ENCODE measurements at places on chromosomes 1 and 21.

GRCh38 chr1:170436928-170437327 lies 95.0 kb upstream of the GORAB start:
- no peak for DNase-seq
- H3K4me3 ChIP-seq, result no peak overlapping the region
- H3K4me1 ChIP-seq, result no peaks in the 10 kb centered on the region
- H3K27ac ChIP-seq, result no peak overlapping the region
- no peaks in the 10 kb centered on the region for H3K36me3 ChIP-seq
- H3K27me3 ChIP-seq, result no peaks in the 10 kb centered on the region

- H3K27ac ChIP-seq, result no peak overlapping the region
- H3K4me1 ChIP-seq, result peaks cover 4% of the 10 kb centered on the region
- H3K36me3 ChIP-seq, result no peaks in the 10 kb centered on the region
These were observed 422.8 kb downstream of the CAMTA1 start for GRCh38 chr1:7207875-7208646.

GRCh38 chr1:119308130-119308700 lies 60.4 kb upstream of the HAO2 start:
- peaks cover 6% of the 10 kb centered on the region for H3K36me3 ChIP-seq
- no peak overlapping the region for H3K4me3 ChIP-seq
- H3K27me3 ChIP-seq, result peaks cover 65% of the 10 kb centered on the region
- no peak for DNase-seq

DNA sequence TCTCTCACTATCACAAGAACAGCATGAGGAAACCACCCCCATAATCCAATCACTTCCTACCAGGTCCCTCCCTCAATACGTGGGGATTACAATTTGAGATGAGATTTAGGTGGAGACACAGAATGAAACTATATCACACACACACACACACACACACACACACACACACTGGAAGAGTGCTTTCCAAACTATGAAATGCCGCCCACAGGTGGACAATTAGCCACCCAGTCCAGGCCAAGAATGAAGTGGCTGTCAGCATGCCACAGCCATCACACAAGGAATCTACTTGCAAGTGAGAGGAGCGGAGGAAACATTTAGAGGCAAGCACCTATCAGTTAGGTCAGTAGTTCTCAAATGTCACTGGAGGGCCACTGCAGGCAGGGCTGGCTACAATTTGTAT lies 105.4 kb upstream of the HOOK1 start:
- H3K4me1 ChIP-seq, result peaks cover 34% of the 10 kb centered on the region
- H3K27ac ChIP-seq, result no peak overlapping the region
- H3K4me3 ChIP-seq, result no peak overlapping the region

GRCh38 chr1:188027613-188028012 lies 1198.9 kb downstream of the PLA2G4A start:
- DNase-seq, result peak; percentile 89
- no peaks in the 10 kb centered on the region for H3K27me3 ChIP-seq
- H3K36me3 ChIP-seq, result no peaks in the 10 kb centered on the region
- H3K4me1 ChIP-seq, result peaks cover 12% of the 10 kb centered on the region

DNA sequence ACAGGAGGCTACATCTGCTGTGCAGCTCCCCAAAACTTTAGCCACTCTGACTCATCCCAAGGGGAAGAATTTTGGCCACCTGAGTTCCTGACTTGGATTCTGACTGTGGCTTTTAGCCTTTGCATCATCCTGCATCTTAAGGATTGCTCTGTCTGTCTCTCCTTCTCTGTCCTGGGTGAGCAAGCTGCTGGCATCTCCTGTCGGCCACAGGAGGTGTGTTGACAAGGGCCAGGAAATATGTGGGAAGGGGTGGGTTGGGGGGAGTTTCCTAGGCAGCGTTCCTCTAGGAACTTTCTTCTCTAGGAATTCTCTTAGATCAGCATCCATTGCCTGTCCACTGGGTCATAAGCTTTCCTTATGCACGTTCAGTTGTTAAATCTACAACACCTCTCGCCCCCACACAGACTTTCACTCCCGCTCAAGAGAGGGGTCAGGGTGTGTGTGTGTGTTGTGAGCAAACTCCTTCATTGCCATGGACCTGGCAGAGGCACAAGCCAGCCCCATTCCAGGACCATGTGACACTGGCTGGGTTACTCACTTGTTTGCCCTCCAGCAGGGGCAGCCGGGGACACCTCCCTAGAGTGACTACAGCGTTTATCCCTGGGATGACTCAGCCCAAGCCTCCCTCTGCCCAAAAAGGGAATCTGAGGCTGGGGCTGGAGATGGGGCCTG lies 145.0 kb upstream of the DUSP10 start:
- peak overlapping the region; percentile 85 for H3K27ac ChIP-seq
- no peaks in the 10 kb centered on the region for H3K36me3 ChIP-seq
- no peaks in the 10 kb centered on the region for H3K27me3 ChIP-seq
- H3K4me3 ChIP-seq, result peak overlapping the region; percentile 55

GRCh38 chr1:10785728-10786638 lies 10.5 kb downstream of the CASZ1 start:
- H3K4me3 ChIP-seq, result no peak overlapping the region
- H3K27ac ChIP-seq, result no peak overlapping the region
- H3K36me3 ChIP-seq, result no peaks in the 10 kb centered on the region
- no peaks in the 10 kb centered on the region for H3K27me3 ChIP-seq
- DNase-seq, result no peak

GRCh38 chr1:21891621-21892479 lies 45.3 kb downstream of the HSPG2 start:
- peaks cover 4% of the 10 kb centered on the region for H3K4me1 ChIP-seq
- DNase-seq, result peak; percentile 77
- H3K27ac ChIP-seq, result no peak overlapping the region
- no peak overlapping the region for H3K4me3 ChIP-seq

- H3K4me1 ChIP-seq, result peaks cover 38% of the 10 kb centered on the region
- peak; percentile 95 for DNase-seq
- peaks cover 12% of the 10 kb centered on the region for H3K36me3 ChIP-seq
- peak overlapping the region; percentile 89 for H3K4me3 ChIP-seq
These were observed 1.6 kb upstream of the DYRK3 start for GRCh38 chr1:206633708-206634121.

- peak; percentile 60 for DNase-seq
- no peak overlapping the region for H3K4me3 ChIP-seq
- no peaks in the 10 kb centered on the region for H3K27me3 ChIP-seq
- H3K4me1 ChIP-seq, result peaks cover 14% of the 10 kb centered on the region
- H3K27ac ChIP-seq, result peak overlapping the region; percentile 5
These were observed 44.9 kb downstream of the LRRC8D start for GRCh38 chr1:89865498-89866382.

DNA sequence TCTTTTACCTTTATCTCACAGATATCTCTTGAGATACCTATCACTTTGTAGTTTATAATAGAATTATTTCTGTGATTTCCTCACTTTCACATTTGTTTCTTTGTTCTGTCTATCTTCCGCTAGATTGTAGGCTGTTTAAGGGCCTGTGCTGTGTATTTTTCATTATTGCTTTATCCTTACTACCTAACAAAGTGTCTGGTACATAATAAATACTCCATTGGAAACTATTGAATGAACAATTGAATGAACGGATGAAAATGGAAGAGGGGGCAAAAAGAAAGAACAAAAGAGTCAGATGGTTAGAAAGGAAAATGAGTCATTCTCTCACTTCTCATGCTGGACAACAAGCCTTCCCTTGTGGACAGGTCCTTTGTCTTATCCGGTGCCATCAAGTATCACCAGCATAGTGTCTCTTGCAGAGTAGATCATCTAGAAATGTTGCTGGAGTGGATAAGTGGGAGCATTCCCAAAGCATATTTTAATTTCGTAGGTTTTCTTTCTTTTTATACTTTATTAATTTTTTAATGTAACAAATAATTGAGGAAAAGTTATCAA lies 159.8 kb downstream of the NEK7 start:
- no peak overlapping the region for H3K4me3 ChIP-seq
- H3K27me3 ChIP-seq, result no peaks in the 10 kb centered on the region
- DNase-seq, result no peak
- H3K36me3 ChIP-seq, result peaks cover 33% of the 10 kb centered on the region
- no peak overlapping the region for H3K27ac ChIP-seq
- no peaks in the 10 kb centered on the region for H3K4me1 ChIP-seq

- H3K27me3 ChIP-seq, result no peaks in the 10 kb centered on the region
- H3K4me1 ChIP-seq, result peaks cover 8% of the 10 kb centered on the region
- no peak for DNase-seq
These were observed 11.7 kb upstream of the PTP4A2 start for GRCh38 chr1:31949862-31950261.

GRCh38 chr1:205950826-205951549 lies 7.7 kb upstream of the SLC26A9 start:
- no peaks in the 10 kb centered on the region for H3K36me3 ChIP-seq
- H3K27me3 ChIP-seq, result peaks cover 68% of the 10 kb centered on the region
- peak overlapping the region; percentile 7 for H3K4me3 ChIP-seq
- peak; percentile 90 for DNase-seq

- no peak for DNase-seq
- H3K27ac ChIP-seq, result no peak overlapping the region
- H3K4me3 ChIP-seq, result no peak overlapping the region
- H3K36me3 ChIP-seq, result peaks cover 46% of the 10 kb centered on the region
- H3K27me3 ChIP-seq, result no peaks in the 10 kb centered on the region
These were observed 4.3 kb upstream of the KTI12 start for GRCh38 chr1:52037909-52038308.

GRCh38 chr21:34793471-34793870 lies 124.7 kb downstream of the CLIC6 start:
- no peaks in the 10 kb centered on the region for H3K27me3 ChIP-seq
- H3K4me1 ChIP-seq, result peaks cover 43% of the 10 kb centered on the region
- no peak for DNase-seq

GRCh38 chr1:231803353-231803752 lies 176.8 kb downstream of the DISC1 start:
- DNase-seq, result peak; percentile 70
- peak overlapping the region; percentile 92 for H3K27ac ChIP-seq
- H3K27me3 ChIP-seq, result no peaks in the 10 kb centered on the region
- H3K4me1 ChIP-seq, result peaks cover 44% of the 10 kb centered on the region

DNA sequence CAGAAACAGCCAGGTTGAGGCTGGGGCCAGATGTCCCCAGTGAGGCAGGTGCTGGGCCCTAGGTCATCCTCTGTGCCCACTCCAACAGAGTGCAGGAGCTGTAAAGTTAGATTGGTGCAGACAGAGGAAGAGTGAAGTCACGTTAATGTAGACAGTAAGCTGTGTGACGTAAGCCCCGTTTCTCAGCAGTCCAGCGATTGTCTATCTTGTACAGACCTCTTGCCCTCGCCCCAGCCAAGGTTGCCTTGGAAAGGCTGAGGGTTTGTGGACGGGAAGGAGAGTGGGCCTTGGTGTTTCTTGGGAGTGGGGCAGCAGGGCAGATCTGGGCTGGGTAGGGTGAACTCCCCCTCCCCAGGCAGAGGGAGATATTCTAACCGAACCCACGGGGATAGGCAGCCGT lies 13.5 kb downstream of the FAAH start:
- peaks cover 7% of the 10 kb centered on the region for H3K4me1 ChIP-seq
- no peak for DNase-seq
- H3K27ac ChIP-seq, result no peak overlapping the region

- peaks cover 18% of the 10 kb centered on the region for H3K4me1 ChIP-seq
- H3K27me3 ChIP-seq, result no peaks in the 10 kb centered on the region
- peak; percentile 66 for DNase-seq
- no peaks in the 10 kb centered on the region for H3K36me3 ChIP-seq
- H3K27ac ChIP-seq, result peak overlapping the region; percentile 97
- H3K4me3 ChIP-seq, result no peak overlapping the region
These were observed 277.6 kb upstream of the NCAM2 start for GRCh38 chr21:20720623-20721022.

DNA sequence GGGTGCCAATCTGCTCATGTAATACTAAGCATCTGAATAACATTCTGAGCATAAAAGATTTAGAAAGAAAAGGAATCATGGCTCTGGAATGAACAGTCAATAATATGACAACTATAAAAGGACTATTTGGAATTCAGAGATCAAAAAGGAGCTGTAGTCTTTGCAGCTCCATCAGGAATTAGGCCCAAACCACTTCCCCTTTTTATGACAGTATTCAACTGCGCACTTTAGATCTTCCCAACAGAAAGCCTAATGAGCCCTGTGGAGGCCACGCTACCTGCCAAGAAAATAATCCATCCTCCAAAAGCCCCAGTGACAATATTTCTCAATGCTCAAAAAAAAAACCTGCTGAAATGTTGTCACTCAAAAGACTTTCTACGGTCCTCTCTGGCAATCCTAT lies 163.2 kb downstream of the SNX7 start:
- H3K4me3 ChIP-seq, result no peak overlapping the region
- H3K36me3 ChIP-seq, result no peaks in the 10 kb centered on the region
- no peak for DNase-seq
- H3K4me1 ChIP-seq, result no peaks in the 10 kb centered on the region
- no peaks in the 10 kb centered on the region for H3K27me3 ChIP-seq

- no peaks in the 10 kb centered on the region for H3K36me3 ChIP-seq
- no peak overlapping the region for H3K27ac ChIP-seq
- no peaks in the 10 kb centered on the region for H3K4me1 ChIP-seq
- no peak for DNase-seq
- no peaks in the 10 kb centered on the region for H3K27me3 ChIP-seq
- no peak overlapping the region for H3K4me3 ChIP-seq
These were observed 166.4 kb downstream of the TRABD2B start for GRCh38 chr1:47830641-47831333.

GRCh38 chr1:209837671-209838070 lies 9.9 kb downstream of the UTP25 start:
- no peak overlapping the region for H3K4me3 ChIP-seq
- peaks cover 43% of the 10 kb centered on the region for H3K4me1 ChIP-seq
- H3K27ac ChIP-seq, result peak overlapping the region; percentile 82
- peaks cover 99% of the 10 kb centered on the region for H3K36me3 ChIP-seq
- DNase-seq, result no peak

GRCh38 chr1:81949421-81949820 lies 148.7 kb downstream of the ADGRL2 start:
- no peak overlapping the region for H3K27ac ChIP-seq
- no peak for DNase-seq
- H3K4me1 ChIP-seq, result no peaks in the 10 kb centered on the region
- H3K27me3 ChIP-seq, result no peaks in the 10 kb centered on the region

- no peak for DNase-seq
- no peaks in the 10 kb centered on the region for H3K27me3 ChIP-seq
- peak within 1 kb of the TSS; percentile 1 for H3K27ac ChIP-seq
- no peaks in the 10 kb centered on the region for H3K36me3 ChIP-seq
- peaks cover 24% of the 10 kb centered on the region for H3K4me1 ChIP-seq
These were observed at the start of gene LAD1 for GRCh38 chr1:201399018-201399351. TSS of gene LAD1 (minus strand) at chr1:201399324. CDS start at chr1:201399306, 18 bp downstream.

GRCh38 chr1:110425612-110426152 lies 18.2 kb upstream of the LAMTOR5 start:
- no peak overlapping the region for H3K4me3 ChIP-seq
- no peak for DNase-seq
- H3K36me3 ChIP-seq, result peaks cover 6% of the 10 kb centered on the region
- peak overlapping the region; percentile 49 for H3K27ac ChIP-seq

- H3K27ac ChIP-seq, result no peak overlapping the region
- H3K27me3 ChIP-seq, result no peaks in the 10 kb centered on the region
- no peak for DNase-seq
- H3K4me1 ChIP-seq, result peaks cover 20% of the 10 kb centered on the region
- H3K36me3 ChIP-seq, result peaks cover 6% of the 10 kb centered on the region
- no peak overlapping the region for H3K4me3 ChIP-seq
These were observed 6.8 kb upstream of the SLAMF1 start for GRCh38 chr1:160653620-160654016.

GRCh38 chr1:46689897-46690296 lies 18.2 kb downstream of the TEX38 start:
- H3K27me3 ChIP-seq, result no peaks in the 10 kb centered on the region
- peaks cover 84% of the 10 kb centered on the region for H3K36me3 ChIP-seq
- no peak overlapping the region for H3K4me3 ChIP-seq
- no peak for DNase-seq
- H3K4me1 ChIP-seq, result no peaks in the 10 kb centered on the region
